ENCODE measurements at places on chromosomes 1 and 21.

DNA sequence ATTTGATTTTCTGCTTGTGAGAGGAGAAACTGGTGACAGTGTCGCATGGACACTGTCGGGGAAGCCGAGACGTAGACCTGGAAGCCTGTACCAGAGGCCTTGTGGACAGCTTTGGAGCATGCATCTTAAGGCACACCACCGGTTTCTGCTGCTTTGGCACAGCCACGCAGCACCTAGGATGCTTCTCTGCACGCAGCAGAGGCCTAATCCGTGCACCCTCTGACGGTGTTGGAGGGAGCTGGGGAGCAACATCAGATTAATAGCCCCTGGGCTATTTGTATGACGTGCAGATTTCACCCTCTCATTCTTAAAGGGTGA lies 30.3 kb downstream of the TEX35 start:
- H3K36me3 ChIP-seq, result no peaks in the 10 kb centered on the region
- peak overlapping the region; percentile 44 for H3K27ac ChIP-seq
- no peaks in the 10 kb centered on the region for H3K27me3 ChIP-seq
- peak overlapping the region; percentile 60 for H3K4me3 ChIP-seq
- no peaks in the 10 kb centered on the region for H3K4me1 ChIP-seq

DNA sequence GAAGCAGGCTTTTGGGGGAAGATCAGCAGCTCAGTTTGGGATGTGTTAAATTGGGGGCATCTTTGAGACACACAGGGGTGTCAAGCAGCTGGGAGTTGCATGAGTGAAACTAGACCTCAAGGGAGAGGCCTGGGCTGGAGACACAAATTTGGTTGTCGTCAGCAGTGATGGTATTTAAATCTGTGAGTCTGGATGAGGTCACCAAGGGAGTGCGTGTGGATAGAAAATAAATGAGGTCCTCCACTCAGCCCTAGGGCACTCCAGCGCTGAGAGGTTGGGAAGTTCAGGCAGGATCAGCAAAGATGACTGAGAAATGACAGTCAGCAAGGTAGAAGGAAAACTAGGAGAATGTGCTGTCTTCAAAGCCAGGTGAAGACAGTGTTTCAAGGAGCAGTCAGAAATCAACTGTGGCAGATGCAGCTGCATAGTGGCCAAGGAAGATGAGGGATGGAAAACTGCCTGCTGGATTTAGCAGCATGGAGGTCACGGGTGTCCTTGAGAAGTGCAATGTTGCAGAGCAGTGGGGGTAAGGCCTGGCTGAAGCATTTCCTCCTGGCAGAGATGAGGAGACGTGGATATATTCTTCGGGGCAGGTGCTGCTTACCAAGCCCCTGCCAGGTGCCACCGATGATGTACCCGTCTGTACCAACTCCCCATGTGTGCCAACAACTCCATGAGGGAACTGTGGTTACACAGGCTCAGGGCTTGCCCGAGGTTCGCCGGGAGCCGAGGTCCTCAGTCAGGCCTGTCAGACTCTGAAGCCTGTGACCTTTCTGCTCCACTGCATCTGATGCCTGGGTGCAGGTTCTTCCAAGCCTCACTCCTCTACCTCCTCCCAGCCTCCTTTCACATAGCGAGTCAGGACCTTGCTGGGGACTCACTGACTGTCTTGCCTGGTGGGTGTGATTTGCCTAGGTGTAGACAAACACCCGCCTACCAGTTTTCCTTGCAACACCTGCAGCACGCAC lies 11.3 kb downstream of the MAP7D1 start:
- no peak for DNase-seq
- H3K4me3 ChIP-seq, result no peak overlapping the region
- no peaks in the 10 kb centered on the region for H3K27me3 ChIP-seq
- H3K36me3 ChIP-seq, result no peaks in the 10 kb centered on the region
- H3K27ac ChIP-seq, result no peak overlapping the region

DNA sequence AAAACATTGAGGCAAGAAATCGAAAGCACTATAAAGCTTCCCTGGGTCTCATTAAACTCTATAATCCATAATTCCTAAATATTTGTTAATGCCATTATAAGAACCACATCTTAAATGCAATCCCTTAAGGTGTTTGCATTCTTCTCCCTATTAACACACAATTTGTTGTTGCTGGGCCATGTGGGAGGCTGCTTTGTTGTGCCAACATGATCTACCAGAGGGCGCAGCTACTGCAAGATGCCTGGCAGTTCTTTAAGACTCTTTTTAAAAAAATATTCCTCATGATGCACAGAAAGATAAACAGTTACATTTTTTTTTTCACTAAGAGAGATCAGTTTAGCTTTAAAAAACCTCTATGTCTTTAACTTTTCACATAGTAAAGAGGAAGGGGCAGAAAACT lies 39.0 kb upstream of the BCAS2 start:
- H3K27me3 ChIP-seq, result no peaks in the 10 kb centered on the region
- no peaks in the 10 kb centered on the region for H3K4me1 ChIP-seq
- H3K36me3 ChIP-seq, result peaks cover 11% of the 10 kb centered on the region
- no peak for DNase-seq
- H3K4me3 ChIP-seq, result no peak overlapping the region

DNA sequence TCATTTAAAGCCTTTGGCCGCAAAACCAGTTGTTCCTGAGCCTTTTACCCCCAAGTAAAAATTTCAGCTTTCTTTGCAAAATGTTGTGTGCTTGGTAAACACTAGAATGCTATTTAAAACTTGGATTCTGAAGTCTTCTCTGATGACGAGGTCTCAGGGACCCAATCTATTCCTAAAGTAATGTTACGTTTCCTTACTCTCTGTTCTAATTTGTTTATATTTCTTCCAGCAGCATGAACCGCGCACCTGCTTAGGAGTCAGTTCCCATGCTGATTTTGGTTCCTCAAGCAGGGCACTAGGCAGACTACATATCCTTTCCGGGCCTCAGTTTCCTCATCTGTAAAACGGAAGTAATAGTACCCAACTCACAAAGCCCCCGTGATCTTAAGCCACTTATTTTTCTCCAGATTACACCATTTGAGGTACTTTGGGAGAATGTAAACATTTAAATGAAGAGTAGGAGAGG lies 969 bp upstream of the ALDH4A1 start:
- H3K36me3 ChIP-seq, result no peaks in the 10 kb centered on the region
- no peaks in the 10 kb centered on the region for H3K27me3 ChIP-seq
- no peak for DNase-seq

DNA sequence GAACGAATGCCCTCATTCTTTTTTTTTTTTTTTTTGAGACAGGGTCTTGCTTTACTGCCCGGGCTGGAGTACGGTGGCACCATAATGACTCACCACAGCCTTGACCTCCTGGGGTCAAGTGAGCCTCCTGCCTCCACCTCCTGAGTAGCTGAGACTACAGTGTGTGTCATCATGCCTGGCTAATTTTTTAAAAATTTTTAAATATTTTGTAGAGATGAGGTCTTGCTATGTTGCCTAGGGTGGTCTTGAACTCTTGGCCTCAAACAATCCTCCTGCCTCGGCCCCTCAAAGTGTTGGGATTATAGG lies 69.4 kb downstream of the ALG14 start:
- H3K36me3 ChIP-seq, result no peaks in the 10 kb centered on the region
- no peak overlapping the region for H3K4me3 ChIP-seq
- no peaks in the 10 kb centered on the region for H3K27me3 ChIP-seq
- no peak overlapping the region for H3K27ac ChIP-seq
- H3K4me1 ChIP-seq, result no peaks in the 10 kb centered on the region
- DNase-seq, result no peak

- peak; percentile 76 for DNase-seq
- no peaks in the 10 kb centered on the region for H3K4me1 ChIP-seq
- H3K27me3 ChIP-seq, result no peaks in the 10 kb centered on the region
- no peak overlapping the region for H3K4me3 ChIP-seq
- H3K36me3 ChIP-seq, result no peaks in the 10 kb centered on the region
These were observed 109.5 kb upstream of the SIM2 start for GRCh38 chr21:36589352-36589971.

GRCh38 chr1:15826810-15827507 lies 19.5 kb upstream of the UQCRHL start:
- H3K27ac ChIP-seq, result no peak overlapping the region
- H3K36me3 ChIP-seq, result no peaks in the 10 kb centered on the region
- no peak for DNase-seq
- H3K4me1 ChIP-seq, result no peaks in the 10 kb centered on the region
- H3K4me3 ChIP-seq, result no peak overlapping the region

- no peaks in the 10 kb centered on the region for H3K27me3 ChIP-seq
- DNase-seq, result no peak
- H3K4me1 ChIP-seq, result no peaks in the 10 kb centered on the region
- H3K36me3 ChIP-seq, result no peaks in the 10 kb centered on the region
These were observed 330.1 kb upstream of the PBX1 start for GRCh38 chr1:164228928-164229327.

DNA sequence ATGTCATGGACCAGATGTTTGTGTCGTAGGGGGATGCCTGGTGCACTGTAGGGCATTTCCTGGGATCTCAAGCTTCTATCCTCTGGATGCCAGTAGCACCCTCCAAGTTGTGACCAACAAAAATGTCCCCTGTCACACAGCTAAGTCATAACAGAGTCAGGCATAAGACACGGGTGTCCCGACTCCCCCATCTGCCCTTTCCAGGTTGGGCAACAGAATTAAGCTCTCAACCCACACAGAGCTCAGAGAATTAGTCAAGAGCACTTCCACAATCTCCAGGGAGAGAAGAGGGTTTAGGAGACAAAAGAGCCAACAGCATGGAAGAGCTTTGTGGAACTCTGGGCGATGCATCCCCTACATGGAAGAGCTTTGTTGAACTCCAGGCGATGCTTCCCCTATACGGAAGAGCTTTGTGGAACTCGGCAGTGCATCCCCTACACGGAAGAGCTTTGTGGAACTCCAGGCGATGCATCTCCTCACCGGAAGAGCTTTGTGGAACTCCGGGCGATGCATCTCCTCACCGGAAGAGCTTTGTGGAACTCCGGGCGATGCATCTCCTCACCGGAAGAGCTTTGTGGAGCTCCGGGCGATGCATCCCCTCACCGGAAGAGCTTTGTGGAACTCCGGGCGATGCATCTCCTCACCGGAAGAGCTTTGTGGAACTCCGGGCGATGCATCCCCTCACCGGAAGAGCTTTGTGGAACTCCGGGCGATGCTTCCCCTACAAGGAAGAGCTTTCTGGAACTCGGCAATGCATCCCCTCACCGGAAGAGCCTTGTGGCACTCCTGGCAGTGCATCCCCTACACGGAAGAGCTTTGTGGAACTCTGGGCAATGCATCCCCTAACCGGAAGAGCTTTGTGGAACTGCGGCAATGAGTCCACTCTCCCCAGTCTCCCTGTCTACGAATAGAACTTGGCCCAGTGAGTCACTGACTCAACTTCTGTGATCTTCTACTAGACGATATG lies 422.7 kb downstream of the KIF26B start:
- no peaks in the 10 kb centered on the region for H3K4me1 ChIP-seq
- no peak for DNase-seq
- H3K27ac ChIP-seq, result no peak overlapping the region
- no peak overlapping the region for H3K4me3 ChIP-seq
- no peaks in the 10 kb centered on the region for H3K36me3 ChIP-seq

- no peaks in the 10 kb centered on the region for H3K36me3 ChIP-seq
- no peak overlapping the region for H3K27ac ChIP-seq
- H3K4me1 ChIP-seq, result no peaks in the 10 kb centered on the region
- no peak for DNase-seq
- H3K27me3 ChIP-seq, result no peaks in the 10 kb centered on the region
These were observed 286.6 kb upstream of the FMN2 start for GRCh38 chr1:239805042-239805441.

DNA sequence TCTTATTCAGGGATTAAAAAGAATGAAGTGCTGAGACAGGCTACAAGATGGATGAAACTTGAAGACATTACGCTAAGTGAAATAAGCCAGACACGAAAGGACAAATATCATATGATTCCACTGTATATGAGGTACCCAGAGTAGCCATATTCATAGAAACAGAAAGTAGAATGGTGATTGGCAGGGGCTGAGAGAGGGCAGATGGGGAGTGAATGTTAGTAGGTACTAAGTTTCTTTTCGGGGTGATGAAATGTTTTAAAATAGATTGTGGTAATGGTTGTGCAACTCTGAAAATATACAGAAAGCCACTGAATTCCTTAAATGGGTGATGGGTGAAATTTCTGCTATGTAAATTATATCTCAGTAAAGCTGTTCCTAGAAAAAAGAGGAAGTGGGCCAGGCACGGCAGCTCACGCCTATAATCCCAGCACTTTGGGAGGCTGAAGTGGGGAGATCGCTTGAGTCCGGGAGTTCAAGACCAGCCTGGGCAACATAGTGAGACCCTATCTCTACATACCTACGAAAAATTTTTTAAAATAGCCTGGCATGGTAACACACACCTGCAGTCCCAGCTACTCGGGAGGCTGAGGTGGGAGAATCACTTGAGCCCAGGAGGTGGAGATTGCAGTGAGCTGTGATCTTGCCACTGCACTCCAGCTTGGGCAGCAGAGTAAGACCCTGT lies 15.9 kb downstream of the SLC27A3 start:
- H3K27ac ChIP-seq, result no peak overlapping the region
- H3K4me3 ChIP-seq, result no peak overlapping the region
- H3K27me3 ChIP-seq, result no peaks in the 10 kb centered on the region
- DNase-seq, result peak; percentile 24
- H3K4me1 ChIP-seq, result peaks cover 14% of the 10 kb centered on the region
- H3K36me3 ChIP-seq, result no peaks in the 10 kb centered on the region

DNA sequence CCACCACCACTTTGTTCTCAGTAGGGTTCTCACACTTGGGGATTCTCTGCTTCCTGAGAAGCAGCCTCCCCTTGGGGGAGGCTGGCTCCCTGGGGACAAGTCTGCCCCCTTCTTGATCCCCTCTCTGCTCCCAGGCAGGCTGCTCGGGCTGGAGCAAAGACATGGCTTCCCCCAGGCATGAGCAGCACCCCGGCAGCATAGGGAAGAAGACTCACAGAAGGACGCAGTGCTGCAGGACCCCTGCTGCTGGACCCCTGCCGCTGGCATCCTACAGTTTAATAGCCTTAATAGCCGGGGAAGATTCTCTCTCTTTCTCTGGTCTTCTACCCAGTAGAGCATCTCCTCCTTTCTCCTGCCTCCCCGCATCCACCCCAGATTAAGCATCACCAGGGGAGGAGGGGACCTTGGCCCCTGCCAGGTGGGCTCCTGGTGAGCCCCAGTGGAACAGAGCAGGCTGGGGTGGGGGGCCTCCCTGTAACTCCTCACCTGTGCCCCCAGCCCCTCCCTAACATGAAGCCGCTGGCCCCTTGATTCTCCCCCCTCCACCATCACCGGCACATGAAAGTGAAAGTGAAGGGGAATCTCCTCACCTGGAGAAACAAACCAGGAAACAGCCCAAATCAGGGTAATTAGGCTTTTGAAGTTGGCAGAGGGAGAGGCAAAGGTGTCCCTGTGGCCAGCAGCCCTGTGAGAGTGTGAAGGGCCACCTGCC lies 2.5 kb downstream of the WNT3A start:
- no peak for DNase-seq
- H3K4me1 ChIP-seq, result no peaks in the 10 kb centered on the region
- no peaks in the 10 kb centered on the region for H3K36me3 ChIP-seq
- H3K27me3 ChIP-seq, result peaks cover 3% of the 10 kb centered on the region

- H3K27ac ChIP-seq, result no peak overlapping the region
- H3K4me3 ChIP-seq, result no peak overlapping the region
- no peak for DNase-seq
- no peaks in the 10 kb centered on the region for H3K4me1 ChIP-seq
- H3K27me3 ChIP-seq, result no peaks in the 10 kb centered on the region
These were observed 73.4 kb upstream of the PKN2 start for GRCh38 chr1:88610687-88611086.
